ENCODE measurements at places on chromosomes 2 and 18.
A peak's percentile ranks its signal among the peaks of the same experiment; 100 is the strongest.

DNA sequence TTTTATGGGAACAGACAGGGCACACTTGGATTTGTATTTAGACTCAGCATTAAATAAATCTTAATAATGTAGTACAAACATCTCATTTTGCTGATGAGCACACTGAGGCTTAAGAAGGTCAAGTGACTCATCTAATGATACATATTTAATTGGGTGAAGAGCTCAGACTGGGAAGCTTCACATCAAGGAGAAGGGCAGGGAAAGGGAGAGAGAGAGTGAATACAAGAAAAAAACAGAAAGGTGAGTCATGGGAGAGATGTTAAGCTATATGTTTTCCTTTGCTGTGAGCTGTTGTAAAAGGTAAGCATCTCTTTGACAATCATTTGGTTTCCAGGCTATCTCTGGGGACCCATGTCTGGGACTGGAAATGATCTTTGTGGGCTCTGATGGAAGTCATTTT lies 277.8 kb downstream of the SETBP1 start:
- peak; percentile 10 for DNase-seq
- peaks cover 19% of the 10 kb centered on the region for H3K4me1 ChIP-seq
- no peak overlapping the region for H3K4me3 ChIP-seq

DNA sequence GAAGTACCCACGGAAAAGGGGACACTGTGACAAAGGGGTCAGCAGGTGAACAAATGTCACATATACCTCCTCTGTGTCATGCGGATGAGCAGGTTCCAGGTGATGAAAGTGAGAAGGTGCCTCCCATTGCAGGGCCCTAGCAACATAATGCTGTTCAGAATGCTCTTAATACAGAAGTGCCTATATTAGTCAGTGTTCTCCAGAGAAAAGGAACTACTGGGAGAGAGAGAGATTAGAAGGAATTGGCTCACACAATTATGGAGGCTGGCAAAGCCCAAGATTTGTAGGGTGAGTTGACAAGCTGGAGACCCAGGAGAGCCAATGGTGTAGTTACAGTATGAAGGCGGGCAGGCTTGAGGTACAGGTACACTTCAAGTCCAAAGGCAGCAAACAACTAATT lies 98.1 kb upstream of the CDC42EP3 start:
- no peaks in the 10 kb centered on the region for H3K27me3 ChIP-seq
- peaks cover 39% of the 10 kb centered on the region for H3K4me1 ChIP-seq
- H3K27ac ChIP-seq = no peak overlapping the region
- no peak for DNase-seq
- peaks cover 6% of the 10 kb centered on the region for H3K36me3 ChIP-seq
- no peak overlapping the region for H3K4me3 ChIP-seq

DNA sequence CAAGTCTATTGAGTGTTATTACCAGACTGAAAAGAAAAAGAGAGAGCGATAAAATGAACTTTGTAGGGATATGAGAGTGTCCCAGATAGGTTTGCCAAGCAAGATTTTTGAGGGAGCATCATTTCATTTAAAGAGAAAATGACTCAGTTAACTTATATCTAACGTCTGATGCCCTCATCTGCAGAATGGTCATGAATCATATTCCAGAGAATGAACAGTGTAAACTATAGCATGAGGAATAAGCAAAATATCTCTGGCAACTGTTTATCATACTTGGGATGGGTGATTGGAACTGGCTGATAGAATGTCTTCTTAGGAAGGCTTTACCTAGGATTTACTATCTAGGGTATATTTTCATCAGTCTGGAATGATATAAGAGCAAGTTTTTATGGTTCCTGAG lies 289.4 kb downstream of the CMPK2 start:
- H3K27ac ChIP-seq = no peak overlapping the region
- peak; percentile 18 for DNase-seq
- H3K4me3 ChIP-seq = no peak overlapping the region
- no peaks in the 10 kb centered on the region for H3K4me1 ChIP-seq
- no peaks in the 10 kb centered on the region for H3K36me3 ChIP-seq

- no peak for DNase-seq
- H3K27me3 ChIP-seq = no peaks in the 10 kb centered on the region
- peaks cover 4% of the 10 kb centered on the region for H3K4me1 ChIP-seq
- no peak overlapping the region for H3K27ac ChIP-seq
These were observed 70.6 kb downstream of the COPS8 start for GRCh38 chr2:237156031-237156856.

Measured in MCF 10A (cell line).